ENCODE measurements at places on chromosomes 7 and 10.

GRCh38 chr7:155191137-155191536 is 106.5 kb upstream of the INSIG1 start:
- DNase-seq: no peak

DNA sequence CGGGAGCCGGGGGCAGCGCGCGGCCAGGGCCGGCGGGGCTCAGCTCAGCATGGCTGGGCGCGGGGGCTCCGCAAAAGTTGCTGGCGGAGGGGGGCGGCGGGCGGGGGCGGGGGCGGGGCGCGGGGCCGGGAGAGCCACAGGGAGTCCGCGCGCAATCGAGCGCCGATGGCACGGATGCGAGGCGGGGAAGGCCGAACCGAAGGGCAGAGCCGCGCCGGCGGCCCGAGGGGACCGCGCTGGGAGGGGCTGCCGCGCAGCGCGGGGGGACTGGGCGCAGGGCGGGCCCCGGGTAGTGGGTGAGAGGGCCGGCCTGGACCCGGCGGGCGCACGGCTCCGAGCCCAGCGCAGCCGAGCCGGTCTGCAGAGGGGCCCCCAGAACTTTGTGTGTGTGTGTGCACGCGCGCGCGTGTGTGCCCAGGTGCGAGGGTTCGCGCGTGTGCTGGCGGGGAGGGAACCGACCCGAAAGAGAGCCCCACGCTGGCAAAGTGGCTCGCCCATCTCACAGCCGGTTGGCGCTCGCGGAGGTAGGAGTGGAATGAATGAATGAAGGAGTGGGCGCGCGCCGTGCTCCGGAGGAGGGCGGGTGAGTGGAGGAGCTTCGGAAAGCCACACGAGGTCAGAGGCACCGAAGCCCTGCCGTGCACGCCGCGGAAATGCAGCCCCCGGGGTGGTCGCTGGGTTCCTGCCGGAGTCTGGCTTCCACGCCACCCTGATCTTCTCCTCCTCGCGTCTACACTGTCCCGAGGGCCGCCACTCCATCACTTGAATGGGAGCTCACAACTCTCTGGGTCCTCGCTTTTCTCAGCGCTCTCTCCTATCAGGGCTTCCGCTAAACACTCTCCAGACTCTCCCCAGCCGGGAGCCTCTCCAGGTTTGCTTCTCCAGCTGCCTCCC is at the start of gene HIPK2:
Gene HIPK2, minus strand, starts transcription at position 51 of the 894 bp plus-strand sequence. CDS start 375 bp downstream, outside the sequence.
- no peak for DNase-seq

GRCh38 chr7:45220846-45221618 is 63.4 kb downstream of the RAMP3 start:
- DNase-seq: no peak

- DNase-seq: no peak
Measured at GRCh38 chr7:130332259-130333053, 12.2 kb upstream of the CPA5 start.

- DNase-seq: no peak
Measured at GRCh38 chr7:86768394-86768793, 124.7 kb downstream of the GRM3 start.

DNA sequence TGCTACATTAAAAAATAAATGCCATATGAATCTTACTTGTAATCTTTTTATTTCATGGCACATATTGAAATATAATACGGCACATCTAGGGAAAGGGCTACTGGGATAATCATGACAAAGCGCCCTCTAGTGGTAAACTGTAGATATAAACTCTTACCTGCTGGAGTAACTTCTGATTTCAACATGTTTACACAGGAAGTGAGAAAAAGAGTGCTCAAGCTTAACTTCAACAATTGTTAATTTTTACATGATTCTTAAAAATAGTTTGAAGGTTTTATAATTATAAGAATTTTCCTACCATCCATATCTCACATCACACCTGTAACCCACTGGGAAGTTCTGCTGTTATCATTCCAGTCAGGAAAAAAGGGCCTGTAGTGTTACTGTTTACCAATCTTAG is 2.0 kb upstream of the HEPACAM2 start:
- DNase-seq: peak; percentile 87

GRCh38 chr10:14309593-14309992 is 21.1 kb downstream of the FRMD4A start:
- DNase-seq: no peak

DNA sequence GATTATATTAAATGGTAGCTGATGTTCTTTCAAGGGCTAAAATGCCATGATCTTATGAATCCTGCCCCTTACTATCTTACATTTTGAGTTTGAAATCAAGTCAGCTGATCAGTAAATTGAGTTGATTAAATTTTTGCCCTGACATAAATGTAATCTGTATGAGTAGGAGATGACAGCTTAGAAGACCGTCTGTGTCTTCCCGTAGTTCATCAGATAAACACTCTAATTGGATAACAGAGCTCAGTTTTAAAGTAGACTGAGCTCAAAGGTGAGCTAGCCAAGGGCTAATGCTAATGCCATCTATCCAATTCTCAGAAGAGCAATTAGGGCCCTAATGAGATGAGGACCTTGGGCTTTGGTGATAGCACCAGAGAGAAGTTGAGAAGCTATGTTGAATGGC is 82.9 kb downstream of the LRRC4 start:
- no peak for DNase-seq

DNA sequence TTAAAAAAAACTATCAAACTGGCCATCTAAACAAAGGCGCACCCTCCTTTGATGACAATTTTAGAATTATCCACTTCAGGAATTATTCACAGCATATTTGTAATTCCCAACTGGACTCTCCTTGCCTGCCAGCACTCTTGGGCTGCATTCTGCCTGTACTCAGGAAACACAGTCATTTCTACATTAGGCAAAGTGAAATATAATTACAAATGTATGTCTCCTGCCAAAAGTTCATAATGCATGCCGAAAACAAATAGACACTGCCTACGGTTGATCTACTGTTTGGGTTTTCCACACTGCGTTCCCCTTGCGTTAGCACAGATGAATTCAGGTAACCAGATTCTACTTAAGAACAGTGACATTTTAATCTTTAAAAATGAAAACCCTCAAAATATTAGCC is 1.9 kb downstream of the HGF start:
- DNase-seq: peak; percentile 49

GRCh38 chr7:4715410-4715776 is 33.3 kb downstream of the FOXK1 start:
- DNase-seq: no peak

- DNase-seq: no peak
Measured at GRCh38 chr10:6058682-6059475, 3.3 kb downstream of the IL2RA start.

GRCh38 chr10:16116404-16117304 is 256.3 kb upstream of the MINDY3 start:
- DNase-seq: no peak

DNA sequence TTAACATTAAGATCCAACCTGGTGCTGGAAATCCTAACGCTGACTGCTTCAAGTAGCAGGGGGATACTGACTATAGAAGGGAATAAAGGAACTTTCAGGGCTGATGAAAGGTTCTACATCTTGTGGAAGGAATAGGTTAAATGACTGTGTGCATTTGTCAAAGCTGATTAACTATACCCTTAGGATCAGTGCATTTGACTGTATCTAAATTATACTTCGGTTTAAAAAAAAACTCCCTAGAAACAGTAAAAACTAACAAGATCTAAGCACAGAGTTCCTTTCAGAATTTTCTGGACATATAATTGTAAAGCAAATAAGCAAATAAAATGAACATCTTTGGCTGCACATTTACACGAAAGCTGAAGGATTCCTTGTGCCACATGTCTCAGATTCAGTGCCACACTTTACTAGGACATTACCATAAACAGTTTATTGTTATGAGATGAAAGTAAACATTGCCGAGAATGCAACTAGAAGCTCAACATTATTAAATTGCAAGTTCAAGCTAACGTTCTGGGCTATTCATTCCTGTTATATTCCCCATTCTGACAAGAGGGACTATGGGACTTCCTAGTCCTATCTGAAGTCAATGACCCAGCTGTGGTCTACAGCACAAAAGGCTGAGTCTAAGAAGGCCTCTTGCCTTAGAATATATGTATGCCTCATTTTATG is 20.7 kb downstream of the ANK3 start:
- DNase-seq: no peak

GRCh38 chr7:19762631-19763030 is 10.8 kb downstream of the TMEM196 start:
- no peak for DNase-seq

GRCh38 chr10:10044922-10045764 is 972.5 kb upstream of the CELF2 start:
- DNase-seq: no peak

- no peak for DNase-seq
Measured at GRCh38 chr10:96288151-96288621, 16.0 kb upstream of the DNTT start.

DNA sequence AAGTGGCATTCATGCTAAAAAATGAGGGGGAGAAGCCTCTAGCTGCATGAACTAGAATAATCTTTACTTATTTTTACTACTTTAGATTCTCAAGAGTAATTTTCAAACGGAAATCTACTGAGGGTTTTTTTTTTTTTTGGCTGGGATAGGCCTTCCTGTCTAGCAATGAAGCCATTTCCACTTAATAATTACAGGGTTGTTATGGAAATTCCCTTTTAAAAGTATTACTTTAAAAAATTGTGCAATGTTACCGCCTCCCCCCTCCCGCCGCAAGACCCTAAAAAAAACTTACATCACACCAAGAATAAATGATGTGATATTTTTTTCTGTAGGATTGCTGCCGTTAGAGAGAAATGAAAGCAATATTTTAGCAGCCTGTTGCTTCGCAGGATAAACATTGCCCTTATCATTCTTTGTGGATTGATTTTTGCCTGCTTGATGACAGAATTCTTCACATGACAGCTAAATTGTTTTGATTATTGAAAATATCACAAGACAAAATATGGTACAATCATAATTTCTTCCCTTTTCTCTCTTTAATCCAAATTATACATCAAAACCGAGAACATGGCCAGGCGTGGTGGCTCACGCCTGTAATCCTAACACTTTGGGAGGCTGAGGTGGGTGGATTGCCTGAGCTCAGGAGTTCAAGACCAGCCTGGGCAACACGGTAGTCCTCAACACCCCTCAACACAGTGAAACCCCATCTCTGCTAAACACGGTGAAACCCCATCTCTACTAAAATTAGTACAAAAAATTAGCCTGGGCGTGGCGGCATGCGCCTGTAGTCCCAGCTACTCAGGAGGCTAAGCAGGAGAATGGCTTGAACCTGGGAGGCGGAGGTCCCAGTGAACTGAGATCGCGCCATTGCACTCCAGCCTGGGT is 32.8 kb downstream of the ARL4A start:
- no peak for DNase-seq

DNA sequence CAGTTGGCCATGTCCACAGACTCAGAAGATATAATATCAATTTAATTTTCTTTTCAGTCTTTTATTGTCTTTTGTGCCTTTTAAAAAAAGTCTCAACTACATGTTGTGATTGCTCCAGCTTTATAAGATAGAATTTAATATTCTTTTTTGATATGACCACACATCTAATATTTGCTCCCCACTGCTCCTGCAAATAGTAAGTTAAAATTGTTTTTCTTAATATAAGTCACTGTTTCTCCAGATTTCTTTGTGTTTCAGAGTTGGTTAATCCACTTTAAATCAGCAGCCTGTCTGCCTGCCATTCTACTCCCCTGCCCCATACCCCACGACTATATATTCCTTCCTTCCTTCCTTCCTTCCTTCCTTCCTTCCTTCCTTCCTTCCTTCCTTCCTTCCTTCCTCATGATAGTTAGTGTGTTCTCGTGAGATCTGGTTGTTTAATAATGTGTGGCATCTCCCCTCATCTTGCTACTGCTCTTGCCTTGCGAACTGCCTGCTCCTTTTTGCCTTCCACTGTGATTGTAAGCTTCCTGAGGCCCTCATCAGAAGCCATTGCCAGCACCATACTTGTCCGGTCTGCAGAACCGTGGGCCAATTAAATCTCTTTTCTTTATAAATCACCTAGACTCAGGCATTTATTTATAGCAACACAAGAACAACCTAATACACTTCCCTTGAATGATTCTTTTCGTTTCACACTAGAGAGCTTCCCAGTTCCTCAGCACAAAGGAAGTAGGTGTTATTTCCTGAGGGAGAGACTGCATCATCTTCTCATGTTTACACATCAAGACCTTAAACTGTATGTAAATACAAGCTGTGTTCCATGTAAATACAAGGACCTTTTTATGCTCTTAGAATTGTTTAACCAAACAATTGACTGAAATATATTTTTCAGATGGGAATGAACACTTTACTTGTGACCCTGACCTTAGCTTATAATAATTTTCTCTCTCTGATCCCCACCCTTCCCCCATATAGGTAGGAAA is 24.5 kb downstream of the TAS2R16 start:
- DNase-seq: peak; percentile 18

DNA sequence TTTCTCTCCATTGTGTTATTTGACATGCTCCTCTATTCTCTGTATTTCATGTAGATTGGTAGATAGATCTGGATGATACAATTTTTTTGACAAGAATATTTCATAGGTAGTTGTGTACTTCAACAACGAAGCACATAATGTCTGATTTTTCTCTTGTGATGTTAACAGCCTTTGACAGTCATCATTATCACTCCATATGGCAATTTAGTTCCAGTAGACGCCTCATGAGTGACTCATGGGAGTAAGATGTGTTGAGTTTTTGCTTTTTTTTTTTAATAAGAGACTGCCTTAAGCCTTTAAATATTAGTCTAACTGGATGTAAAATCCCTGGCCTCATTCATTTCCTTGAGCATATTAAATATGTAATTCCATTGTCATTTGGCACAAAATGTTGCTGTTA is 123.5 kb upstream of the ZNF32 start:
- no peak for DNase-seq

DNA sequence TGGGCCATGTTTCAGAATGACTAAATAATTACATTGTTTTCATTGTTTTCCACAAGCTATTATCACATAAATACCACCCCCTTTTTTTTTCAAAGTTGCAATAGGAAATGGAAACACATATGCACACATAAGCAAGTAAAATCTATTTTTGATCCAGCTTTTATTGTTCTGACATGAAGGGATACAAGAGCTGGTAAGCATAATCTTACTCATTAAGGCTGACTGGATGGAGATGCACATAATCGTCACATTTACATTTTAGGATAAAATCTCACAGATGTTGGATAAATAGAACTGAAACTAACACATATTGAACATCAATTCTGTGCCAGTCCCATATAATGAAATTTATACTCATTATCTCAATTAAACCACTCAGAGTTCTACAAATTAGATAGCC is 84.5 kb upstream of the CHRM2 start:
- no peak for DNase-seq

- no peak for DNase-seq
Measured at GRCh38 chr7:92417913-92418312, 29.4 kb upstream of the GATAD1 start.

DNA sequence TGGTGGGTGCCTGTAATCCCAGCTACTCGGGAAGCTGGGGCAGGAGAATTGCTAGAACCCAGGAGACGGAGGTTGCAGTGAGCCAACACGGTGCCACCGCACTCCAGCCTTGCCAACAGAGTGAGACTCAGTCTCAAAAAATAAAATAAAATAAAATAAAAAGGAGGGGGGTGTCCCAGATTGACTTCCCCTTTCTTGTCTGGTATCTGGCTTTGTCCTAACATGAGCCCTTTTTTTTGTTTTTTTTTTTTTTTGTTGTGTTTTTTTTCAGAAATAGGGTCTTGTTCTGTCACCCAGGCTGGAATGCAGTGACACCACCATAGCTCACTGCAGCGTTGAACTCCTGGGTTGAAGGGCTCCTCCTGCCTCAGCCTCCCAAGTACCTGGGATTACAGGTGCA is 4.7 kb downstream of the CASP2 start:
- no peak for DNase-seq

GRCh38 chr10:132066186-132066585 is 440 bp downstream of the JAKMIP3 start:
- no peak for DNase-seq

Measured in NCI-H2081 treated with DMSO at 0.1 percent for 48 hours (cell line).